ENCODE measurements at places on chromosomes 5 and 9.
A peak's percentile ranks its signal among the peaks of the same experiment; 100 is the strongest.

DNA sequence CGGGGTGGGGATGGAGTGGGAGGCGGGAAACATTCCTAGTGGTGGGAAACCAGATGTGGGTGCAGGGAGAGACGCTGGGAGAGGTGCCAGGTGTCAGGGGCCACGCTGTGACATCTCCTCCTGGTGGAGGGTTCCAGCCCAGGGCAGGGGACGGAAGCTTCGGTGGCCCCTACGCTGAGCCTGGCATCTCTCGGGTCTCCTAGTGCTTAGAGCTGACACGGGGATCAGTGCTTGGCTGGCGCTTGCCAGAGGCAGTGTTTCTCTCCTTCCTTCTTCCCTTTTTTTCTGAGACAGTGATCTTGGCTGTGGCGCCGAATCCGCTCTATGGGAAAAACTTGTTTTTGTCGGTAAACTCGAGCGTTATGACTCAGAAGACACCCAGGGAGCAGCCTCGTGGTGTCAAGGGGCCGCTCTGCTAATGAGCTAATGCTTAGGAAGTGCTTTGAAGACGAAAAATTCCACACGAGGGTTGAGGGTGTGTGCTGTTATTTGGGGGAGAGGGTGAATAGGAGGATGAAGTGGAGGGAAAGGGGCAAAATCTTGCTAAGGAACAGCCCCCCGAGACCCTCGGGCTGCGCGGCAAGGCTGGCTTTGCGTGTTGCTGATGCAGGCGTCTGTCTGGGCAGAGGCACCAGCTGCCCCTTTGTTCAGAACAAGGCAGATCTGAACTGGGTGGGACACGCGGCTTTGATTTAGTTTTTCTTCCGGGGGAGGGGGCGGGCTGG is 20.4 kb upstream of the IER5L start:
- DNase-seq = no peak

DNA sequence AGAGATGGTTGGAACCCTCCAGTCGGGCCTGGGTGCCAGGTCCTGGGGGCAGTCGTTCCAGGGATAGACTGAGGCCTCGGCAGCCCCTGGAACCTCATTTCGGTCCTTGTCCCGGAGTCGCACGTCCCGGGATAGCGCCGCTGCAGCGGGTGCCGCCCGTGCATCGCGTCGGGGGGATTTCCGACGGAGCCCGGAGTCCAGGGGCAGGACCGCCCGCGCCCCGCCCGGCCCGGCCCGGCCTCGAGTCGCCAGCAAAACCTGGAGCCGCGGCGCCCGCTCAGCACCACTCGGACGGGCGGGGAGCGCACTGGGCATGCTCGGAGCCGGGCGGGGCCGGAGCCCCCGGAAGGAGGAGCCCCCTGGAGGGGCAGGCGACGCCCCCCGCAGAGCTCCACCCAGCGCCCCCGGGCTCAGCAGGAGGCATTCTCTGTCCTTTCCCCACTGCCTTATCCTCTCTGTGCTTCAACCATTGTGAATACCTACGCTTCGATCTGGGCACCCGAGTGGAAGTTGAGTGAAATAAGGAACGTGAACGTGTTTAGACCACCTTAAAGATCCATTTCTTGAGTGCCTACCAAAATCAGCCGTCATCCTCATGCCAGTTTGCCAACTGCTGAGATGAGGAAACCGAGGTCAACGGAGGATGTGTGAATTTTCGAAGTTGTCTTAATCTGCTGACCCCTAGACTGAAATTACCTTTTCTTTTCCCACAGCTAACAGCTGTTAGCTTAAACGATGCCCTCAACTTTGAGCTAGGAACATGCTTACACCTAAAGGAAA is 1.7 kb upstream of the PTPN3 start:
- no peak for DNase-seq

GRCh38 chr9:69122082-69122548 is 52.0 kb upstream of the TJP2 start:
- DNase-seq = peak; percentile 38

- peak; percentile 86 for DNase-seq
Measured at GRCh38 chr5:96816411-96816939, 8.7 kb upstream of the ERAP1 start.

DNA sequence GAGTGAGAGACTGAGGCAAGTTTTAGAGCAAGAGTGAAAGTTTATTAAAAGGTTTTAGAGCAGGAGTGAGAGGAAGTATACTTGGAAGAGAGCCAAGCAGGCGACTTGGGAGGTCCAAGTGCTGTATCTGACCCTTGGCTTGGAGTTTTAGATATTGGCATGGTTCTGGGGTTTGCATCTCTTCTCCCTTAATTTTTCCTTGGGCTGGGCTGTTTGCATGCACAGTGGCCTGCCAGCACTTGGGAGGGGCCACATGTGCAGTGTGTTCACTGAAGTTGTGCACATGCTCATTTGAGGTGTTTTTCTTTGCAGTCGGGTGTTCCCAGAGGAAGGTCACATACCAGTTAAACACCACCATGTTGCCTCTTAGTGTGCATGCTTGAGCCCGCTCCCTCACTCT is 464.1 kb downstream of the DMRT2 start:
- DNase-seq = no peak

DNA sequence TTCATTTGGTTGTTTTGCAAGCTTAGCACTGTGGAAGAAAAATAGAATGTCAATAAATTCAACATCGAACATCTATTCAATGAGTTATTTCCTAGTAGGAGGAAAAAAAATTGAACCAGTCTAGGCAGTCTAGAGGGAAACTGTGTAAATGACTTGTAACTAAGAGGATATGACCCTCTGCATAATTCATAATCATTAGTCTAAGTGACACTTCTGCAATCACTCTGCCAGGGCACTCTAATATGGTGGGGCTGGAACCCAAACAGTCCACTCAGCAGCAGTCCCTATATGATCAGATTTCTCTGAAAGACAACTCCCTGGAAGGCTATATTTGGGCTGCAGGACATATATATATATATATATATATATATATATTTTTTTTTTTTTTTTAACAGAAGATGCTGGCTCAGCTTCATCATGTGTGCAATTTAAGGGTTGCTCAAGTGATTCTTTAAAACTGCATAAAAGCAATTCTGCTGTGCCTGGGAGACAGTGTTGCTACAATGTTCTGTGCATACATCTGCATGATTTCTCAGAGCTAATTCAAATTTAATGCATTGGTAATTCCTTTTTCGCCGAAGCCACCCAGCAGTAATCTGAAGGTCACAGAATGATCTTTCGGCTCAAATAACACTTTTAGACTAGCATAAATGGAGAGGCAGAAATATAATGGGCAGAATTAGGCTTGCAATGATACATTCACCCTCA is 482.1 kb upstream of the ZNF608 start:
- DNase-seq = no peak

- DNase-seq = no peak
Measured at GRCh38 chr9:2465921-2466460, 155.6 kb upstream of the VLDLR start.

GRCh38 chr5:75265731-75266130 is 29.1 kb upstream of the ANKRD31 start:
- peak; percentile 48 for DNase-seq

GRCh38 chr5:98069876-98070512 is 703.5 kb upstream of the RGMB start:
- DNase-seq = no peak

DNA sequence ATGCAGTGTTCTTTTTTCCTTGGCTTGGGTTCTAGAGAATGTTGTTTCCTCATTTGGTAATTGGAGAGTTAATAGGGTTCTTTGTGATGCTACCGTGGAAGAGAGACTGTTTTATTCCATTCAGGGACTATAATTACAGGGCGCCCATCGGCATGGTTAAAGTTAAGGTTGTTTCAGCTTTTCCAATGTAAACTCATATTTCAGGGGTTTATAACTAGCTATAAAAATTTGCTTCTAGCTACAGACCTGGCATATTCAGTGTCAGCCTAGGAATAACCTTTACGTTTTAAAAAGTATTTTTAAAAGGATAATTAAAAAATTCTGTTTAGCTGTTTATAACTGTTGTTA is 99.1 kb downstream of the AOPEP start:
- DNase-seq = no peak

DNA sequence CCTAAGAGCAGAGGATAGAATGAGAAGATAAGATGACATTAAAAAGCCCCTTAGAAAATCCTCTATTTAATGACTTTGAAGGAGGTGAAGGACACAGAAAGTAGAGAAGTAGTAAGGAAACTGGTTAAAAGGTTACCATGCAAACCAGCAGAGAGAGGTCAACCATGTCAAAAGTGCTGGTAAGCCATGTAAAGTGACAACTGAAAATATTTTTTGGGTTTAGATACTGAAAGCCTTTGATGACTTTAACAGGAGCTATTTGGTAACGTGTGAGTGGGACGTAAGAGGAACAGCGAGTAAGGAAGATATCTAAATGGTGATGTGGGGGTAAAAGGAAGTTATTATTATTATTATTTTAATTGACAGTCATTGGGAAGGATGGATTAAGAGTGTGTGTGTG is 56.9 kb downstream of the MACIR start:
- DNase-seq = no peak

- no peak for DNase-seq
Measured at GRCh38 chr9:16069671-16070454, 517.0 kb downstream of the CCDC171 start.

GRCh38 chr5:172630986-172631385 is 10.1 kb upstream of the NEURL1B start:
- no peak for DNase-seq

- no peak for DNase-seq
Measured at GRCh38 chr5:14286574-14287421, 143.7 kb downstream of the TRIO start.

GRCh38 chr9:85730916-85731630 is 10.7 kb downstream of the AGTPBP1 start:
- no peak for DNase-seq

DNA sequence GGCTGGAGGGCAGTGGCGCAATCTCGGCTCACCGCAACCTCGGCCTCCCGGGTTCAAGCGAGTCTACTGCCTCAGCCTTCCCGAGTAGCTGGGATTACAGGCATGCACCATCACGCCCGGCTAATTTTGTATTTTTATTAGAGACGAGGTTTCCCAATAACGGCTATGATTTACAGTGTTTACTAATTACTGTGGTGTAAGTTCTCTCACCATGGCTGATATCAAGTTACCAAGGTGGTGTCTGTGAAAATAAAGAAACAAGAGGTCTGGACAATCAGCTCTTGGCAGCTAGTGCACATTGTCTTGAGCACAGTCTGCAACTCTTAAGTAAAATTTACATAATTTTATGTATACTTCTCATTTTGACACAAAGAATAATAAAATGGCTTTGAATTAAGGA is 385.5 kb upstream of the COX7C start:
- no peak for DNase-seq

DNA sequence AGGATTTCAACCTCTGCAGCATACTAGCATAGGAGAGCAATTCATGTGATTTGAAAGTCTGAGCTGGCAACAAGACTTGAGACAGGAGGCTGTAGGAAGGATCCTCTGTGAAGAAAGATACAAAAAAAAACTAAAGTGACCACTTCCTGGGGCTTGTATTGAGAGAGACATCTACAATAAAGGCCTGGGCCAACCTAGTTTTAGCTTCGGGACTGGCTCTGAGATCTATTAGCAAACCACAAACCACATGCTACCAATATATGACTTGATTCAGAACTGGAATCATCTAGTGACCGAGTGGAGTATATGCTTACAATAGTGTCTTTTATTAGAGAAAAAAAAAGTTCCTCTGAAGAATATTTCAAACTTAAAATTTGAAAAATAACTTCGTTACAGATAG is 1448.9 kb upstream of the CDH6 start:
- no peak for DNase-seq

DNA sequence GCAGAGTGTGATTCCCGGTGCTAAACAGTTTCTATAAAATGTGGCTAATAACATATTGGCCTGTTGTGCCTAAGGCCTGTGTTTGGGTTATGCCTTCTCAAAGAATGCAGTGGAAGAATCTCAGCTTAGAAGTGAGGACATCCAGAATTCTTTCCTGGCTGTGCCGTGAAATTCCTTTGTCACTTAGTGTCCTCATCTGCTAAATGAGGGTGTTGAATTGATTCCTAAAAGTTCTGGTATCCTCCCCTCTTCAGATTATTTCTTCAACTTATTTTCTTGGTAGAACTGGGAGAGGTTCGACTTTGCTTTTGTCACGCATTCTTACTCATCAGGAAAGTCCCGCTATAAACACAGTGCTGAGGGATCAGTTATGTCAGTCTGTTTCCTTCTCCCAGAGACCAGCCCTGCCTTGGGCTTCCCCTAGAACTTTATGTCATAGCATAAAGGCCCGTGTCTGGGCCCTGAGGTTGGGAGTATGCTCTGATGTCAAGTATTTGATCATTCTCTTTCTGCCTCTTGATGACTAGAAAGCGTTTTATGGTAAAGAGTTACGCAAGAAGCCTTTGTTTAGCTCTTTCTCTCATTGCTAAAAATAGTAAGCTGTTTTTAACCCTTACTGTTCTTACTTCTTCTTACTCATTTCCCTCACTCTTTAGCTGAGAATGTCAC is 29.5 kb downstream of the MTAP start:
- no peak for DNase-seq

- DNase-seq = no peak
Measured at GRCh38 chr9:77876091-77876490, 155.5 kb downstream of the GNAQ start.

GRCh38 chr9:7001571-7001970 is 243.8 kb downstream of the KDM4C start:
- no peak for DNase-seq

DNA sequence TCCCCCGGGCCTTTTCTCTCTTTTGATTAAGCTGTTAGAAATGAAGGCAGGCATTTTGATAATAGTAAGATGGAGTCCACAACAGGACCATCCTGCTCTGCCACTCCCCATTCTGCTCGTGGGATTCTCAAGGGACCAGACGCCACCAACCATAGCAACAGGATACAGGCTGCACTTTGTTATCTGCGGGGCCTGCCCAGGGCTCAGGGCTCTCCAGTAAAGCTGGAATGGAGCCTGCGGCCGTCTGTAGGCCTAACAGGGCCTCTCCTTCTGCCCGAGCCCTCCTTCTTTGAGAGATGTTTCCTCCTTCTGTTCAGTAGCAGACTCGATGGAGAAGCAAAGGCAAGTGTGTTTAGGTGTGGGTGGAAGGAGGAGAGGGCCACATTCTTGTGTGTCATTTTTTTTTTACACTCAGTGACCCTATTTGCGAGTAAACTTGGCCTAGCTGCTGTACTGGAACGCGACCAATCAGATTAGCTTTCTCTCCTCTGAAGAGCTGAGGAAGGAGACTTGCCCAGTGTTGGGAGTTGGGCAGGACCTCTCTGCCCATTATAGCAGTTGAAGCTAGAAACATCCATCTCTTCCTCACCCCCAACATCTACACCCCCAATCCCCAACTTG is 8.9 kb upstream of the EPB41L4B start:
- no peak for DNase-seq

DNA sequence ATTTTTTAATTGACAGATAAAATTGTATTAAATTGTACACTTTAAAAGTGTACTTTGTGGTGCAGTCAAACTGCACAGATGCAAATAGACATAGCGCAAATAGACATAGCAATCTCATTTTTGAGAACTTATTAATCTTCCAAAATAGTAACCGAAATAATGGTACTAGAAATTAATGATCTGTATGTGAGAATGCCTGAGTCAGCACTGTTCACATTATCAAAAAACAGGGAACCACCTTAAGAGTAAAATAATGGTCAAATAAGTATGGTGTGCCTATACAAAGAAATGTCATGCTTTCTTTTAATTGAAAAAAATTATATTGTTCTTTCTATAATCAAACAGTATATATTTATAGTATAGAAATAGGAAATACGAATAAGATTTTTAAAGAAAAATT is 461.9 kb downstream of the EFNA5 start:
- no peak for DNase-seq
